ENCODE measurements at places on chromosomes 7 and 10. TPM values are rescaled to one million over a fixed set of nuclear protein-coding genes. Genes with fewer than 3 reads are reported as not detected.

Gene WEE2
- total RNA-seq = 0.37 TPM

Gene ANLN
- total RNA-seq = 25.1 TPM

Gene PRTFDC1
- total RNA-seq = 19.6 TPM

Gene SFTPA1
- total RNA-seq = not detected

Gene CCDC146
- 37.5 TPM for total RNA-seq

Gene FKBP6
- not detected for total RNA-seq

Gene SCART1
- total RNA-seq = 8.2 TPM

Gene SEC31B
- 47.4 TPM for total RNA-seq

Gene SLC25A13
- 47.3 TPM for total RNA-seq

Gene NOS3
- total RNA-seq = 6.2 TPM

Gene MYOZ1
- not detected for total RNA-seq

Gene RHOBTB1
- total RNA-seq = 302 TPM

- no peak for DNase-seq
These were observed 308.3 kb upstream of the AKR1E2 start for GRCh38 chr10:4517746-4518145.

GRCh38 chr7:111029141-111029572 is 61.8 kb upstream of the LRRN3 start:
- DNase-seq = no peak

GRCh38 chr10:118692872-118693271 is 61.9 kb downstream of the CACUL1 start:
- no peak for DNase-seq

DNA sequence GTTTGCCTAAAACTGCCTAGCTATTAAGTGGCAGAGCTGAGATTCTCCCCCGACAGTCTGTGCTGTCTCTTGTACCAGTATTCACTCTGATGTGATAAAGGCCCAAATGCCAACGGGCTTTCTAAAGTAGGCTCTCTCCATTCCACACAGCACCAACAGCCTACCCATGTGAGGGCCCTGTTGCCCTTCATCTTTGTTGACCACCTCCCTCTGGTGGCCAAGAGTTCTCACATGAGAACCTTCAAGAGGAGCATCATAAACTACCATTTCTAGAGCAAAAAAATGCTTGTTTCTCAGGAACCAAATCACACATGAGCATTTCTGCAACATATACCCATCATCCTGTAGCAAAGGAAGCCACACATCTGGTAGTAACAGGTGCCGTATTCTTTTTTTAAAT is 185.8 kb downstream of the GRM8 start:
- no peak for DNase-seq

DNA sequence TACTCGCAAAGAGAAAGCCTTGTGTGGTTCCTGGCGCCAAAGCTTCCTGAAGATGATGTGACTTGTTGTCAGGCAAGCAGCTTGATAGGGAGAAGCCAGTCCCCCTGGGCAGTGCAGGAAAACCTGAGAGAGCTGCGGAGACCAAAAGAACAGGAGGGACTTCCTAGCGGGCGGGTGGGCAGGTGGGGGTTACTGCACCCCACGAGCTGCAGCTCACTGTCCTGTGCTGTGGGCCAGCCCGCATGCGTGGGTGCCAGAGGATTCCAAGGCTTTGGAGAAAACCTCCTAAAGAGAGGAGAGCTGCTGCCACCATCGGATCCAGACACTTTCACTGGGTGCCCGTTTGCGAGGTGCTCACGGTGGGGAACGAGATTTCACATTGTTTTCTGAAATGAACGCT is 145.1 kb downstream of the ACTR3B start:
- no peak for DNase-seq

Measured in stomach (tissue), 19 donors.